ENCODE measurements at places on chromosomes 2 and 18.

DNA sequence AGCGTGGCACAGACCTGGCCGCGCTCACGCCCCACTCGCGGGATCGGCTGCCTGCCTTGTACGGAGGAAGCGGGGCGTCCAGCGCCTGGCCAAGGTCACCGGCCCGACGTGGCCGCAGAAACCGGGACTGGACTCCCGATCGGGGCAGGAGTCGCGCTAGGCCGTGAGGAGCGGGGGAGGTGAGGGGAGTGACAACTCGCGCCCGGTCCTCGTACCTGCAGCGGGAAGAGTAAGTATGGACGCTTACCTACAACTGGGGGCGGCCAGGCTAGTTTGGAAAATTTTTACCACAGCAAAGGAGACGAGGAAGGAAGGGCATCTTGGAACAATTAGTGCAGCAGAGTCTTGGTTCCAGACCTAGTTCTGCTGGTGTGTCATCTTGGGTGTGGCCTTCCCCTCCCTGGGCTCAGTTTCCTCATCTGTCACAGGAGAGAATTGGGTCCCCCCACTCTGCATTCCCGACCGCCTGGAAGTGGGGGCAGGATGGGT is 693 bp downstream of the UBE2F start:
- no peak for DNase-seq

DNA sequence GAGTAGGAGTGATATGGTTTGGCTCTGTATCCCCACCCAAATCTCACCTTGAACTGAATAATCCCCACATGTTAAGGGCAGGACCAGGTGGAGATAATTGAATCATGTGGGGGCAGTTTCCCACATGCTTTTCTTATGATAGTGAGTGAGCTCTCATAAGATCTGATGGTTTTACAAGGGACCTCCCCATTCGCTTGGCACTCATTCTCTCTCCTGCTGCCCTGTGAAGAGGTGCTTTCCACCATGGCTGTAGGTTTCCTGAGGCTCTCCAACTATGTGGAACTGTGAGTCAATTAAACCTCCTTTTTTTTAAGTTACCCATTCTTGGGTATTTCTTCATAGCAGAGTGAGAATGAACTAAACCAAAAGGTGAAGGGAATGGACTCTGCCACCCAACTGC is 207.5 kb downstream of the LOXHD1 start:
- no peak for DNase-seq

DNA sequence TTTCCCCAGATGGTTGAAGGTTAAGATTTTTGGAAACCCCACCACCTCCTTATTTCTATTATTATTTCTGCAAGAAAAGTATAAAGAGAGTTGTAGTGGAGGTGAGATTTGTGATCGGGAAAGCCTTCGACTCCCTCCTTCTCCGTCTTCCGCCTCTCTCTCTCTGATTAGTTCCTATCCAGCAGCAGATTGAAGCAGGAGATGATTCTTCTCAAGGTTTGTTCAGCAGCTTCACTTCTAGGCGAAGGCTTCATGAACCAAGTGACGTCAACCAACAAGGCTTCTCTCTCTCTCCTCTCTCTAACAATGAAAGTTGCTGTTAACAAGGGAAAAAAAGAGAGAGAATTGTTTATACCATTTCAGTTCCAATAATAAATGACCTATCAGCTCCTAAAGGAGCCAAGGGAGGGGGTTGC is at the start of gene BAZ2B:
BAZ2B (minus strand) TSS at position 263 of the 416 bp plus-strand sequence. CDS start 137,829 bp downstream, outside the sequence.
- peak; percentile 83 for DNase-seq

DNA sequence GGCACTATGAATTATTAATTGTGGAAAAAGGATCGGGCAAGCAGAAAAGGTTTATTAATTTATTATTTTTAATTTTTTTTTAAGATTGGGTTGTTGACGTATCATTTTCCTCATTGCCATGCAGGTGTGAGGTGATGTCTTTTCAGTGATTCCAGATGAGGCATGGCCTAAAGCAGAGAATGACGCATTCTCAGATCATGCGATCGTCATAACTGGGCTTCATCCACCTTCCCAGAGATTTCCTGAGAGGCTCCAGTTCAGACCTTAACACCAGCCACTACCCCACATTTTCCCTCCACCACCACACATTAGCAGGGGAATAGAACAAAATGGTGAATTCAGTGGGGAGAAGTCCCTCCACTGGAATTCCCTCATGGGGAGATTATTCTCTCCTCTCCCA is 518.4 kb upstream of the SPHKAP start:
- DNase-seq, result no peak

- no peak for DNase-seq
Observed at GRCh38 chr2:205566606-205567168, 115.6 kb upstream of the NRP2 start.

- DNase-seq, result no peak
Observed at GRCh38 chr2:84641021-84641420, 124.7 kb downstream of the DNAH6 start.

DNA sequence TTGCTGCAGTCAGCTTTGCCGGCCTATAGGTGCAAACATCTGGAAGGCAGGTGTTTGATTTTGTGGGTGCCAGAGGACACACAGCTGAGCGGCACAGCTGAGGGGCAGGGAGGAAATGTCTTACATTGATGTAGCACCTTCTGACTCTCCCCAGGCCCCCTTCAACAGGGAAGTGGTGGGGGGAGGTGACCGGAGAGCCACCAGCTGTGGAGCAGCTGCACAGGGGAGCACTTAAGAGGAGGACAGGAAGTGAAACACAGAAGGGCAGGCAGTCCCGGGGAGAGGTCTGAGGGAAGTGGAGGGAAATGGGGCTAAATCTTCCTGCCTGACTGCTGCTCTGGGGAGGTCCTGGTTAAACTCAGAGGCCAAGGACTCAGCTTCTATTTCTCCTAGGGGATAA is 409.1 kb downstream of the TNS1 start:
- no peak for DNase-seq

DNA sequence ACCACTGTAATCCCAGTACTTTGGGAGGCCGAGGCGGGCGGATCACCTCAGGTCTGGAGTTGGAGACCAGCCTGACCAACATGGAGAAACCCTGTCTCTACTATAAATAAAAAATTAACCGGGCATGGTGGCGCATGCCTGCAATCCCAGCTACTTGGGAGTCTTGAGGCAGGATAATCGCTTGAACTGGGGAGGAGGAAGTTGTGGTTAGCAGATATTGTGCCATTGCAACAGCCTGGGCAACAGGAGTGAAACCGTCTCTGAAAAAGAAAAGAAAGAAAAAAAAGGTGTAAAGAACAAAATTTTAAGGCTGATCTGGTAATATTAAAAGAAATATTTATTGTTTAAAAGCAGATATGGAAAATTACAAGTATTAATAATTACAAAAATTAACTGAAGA is 29.7 kb downstream of the ZNF804A start:
- no peak for DNase-seq

DNA sequence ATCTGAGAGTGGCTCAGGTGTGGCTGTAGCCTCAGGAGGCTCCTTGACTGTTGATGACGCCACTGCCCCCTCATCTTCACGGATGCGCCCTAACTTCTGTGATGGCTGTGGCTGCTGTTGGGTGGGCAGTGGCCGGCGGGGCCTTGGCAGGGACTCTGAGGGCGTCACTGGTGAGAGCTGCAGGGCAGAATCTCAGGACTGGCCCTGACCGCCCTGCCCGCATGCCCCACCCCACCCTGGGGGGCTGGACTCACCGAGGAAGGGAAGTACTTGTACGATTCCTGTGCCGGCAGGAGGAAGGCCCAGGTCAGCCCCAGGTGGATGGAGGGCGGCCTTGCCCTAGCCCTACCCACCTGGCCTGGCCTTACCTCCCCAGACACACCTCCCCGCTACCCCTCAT is 2.4 kb downstream of the CXXC1 start:
- no peak for DNase-seq

All from umbilical cord (tissue), 2 donors.